Amniotic stem cell (primary cell): ENCODE measurements at places on chromosomes 16 and 17.

- DNase-seq, result no peak
Observed at GRCh38 chr16:83125999-83126568, 499.3 kb downstream of the CDH13 start.

GRCh38 chr17:40447806-40448205 is 4.6 kb downstream of the IGFBP4 start:
- DNase-seq, result no peak

GRCh38 chr16:74633686-74634085 is 26.8 kb upstream of the GLG1 start:
- no peak for DNase-seq

DNA sequence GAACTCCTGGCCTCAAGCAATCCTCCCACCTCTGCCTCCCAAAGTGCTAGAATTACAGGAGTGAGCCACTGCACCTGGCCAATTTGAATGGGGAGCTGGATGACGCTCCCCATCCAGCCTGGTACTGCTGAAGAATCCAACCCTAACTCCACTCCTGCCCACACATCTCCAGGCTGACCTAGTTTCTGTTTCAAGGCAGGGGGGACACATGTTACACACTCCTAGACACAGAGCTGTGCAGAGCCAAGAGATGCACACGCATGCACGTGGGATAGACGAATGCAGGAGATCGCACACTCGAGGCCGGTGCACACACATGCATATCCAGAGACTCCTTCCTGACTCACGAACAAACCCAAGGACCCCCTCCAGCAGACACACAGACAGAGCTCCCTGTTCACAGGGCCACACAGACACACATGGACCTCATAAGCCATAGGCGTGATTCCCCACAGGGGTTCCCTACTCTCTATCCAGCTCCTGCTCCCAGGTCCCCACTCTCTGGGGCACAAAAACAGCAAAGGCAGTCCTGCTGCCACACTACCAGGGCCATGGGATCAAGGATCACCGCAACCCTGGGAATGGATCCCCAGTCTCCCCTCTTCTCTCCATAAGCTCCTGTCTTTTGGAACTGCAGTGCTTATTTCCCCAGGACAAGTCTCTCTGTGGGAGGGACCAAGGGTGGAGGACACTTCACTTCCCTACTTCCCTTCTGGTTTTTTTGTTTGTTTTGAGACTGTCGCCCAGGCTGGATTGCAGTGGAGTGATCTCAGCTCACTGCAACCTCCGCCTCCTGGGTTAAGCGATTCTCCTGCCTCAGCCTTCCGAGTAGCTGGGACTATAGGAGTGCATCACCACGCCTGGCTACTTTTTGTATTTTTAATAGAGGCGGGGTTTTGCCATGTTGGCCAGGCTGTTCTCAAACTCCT is 14.4 kb downstream of the EPOP start:
- DNase-seq, result no peak

GRCh38 chr16:35305476-35305875 is 1846.1 kb downstream of the TP53TG3F start:
- DNase-seq, result no peak

DNA sequence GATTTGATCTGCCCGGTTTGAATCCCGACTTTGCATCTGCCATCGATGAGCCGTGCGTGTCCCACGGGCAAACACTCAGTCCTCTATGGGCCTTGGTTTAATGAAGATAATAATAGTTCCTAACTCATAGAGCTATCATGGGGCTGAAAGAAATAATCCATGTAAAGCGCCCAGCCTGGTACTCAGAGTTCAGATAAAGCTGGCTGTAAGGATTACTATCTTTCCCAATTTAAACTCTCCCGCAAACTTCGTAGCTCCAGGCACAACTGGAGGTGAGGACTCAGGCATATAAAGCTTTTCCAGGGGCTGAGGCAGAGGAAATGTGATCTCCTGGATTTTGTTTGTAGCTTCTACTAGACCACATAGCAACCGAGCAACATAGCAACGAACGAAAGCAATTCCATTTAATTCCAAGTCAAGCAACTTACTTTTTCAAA is 16.3 kb downstream of the ALOX15 start:
- no peak for DNase-seq

DNA sequence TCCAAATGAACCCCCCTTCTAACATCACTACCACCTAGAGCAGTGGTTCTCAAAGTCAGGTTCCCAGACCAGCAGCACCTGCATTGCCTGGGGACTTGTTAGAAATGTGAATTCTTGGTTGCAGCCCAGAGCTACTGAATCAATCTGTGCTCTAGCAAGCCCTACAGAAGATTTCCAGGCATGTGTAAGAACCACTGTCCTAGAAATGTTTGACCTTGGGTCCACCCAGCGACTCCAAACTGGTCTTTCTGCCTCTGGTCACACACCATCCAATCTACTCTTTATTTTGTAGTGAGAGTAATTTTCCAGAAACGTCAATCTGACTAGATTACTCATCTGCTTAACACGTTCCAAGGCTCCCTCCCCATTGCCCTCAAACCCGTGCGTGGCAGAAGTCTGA is 169.9 kb downstream of the HAPSTR1 start:
- no peak for DNase-seq

- no peak for DNase-seq
Observed at GRCh38 chr16:17561056-17561455, 90.3 kb upstream of the XYLT1 start.

GRCh38 chr16:89156740-89157645 is 14.6 kb upstream of the CDH15 start:
- DNase-seq, result no peak

- no peak for DNase-seq
Observed at GRCh38 chr16:54289945-54290832, 3.6 kb upstream of the IRX3 start.

DNA sequence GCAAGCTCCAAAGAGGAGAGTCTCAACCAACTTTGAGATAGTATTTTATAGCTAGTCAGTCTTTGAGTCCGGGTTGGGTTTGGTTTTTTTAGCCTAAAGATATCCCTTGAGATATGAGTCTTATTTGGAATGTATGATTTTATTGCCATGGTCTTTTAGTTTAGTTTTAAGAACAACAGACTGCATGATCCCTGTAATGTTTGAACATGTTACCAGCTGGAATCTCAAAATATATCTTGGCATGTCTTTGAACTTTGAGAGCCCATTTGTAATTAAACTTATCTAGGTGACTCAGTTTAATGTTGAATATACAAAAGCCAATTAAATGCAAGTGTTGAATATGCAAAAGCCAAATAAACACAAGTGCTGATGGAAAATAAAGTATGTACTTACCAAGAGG is 100.6 kb downstream of the TANGO6 start:
- DNase-seq, result no peak

DNA sequence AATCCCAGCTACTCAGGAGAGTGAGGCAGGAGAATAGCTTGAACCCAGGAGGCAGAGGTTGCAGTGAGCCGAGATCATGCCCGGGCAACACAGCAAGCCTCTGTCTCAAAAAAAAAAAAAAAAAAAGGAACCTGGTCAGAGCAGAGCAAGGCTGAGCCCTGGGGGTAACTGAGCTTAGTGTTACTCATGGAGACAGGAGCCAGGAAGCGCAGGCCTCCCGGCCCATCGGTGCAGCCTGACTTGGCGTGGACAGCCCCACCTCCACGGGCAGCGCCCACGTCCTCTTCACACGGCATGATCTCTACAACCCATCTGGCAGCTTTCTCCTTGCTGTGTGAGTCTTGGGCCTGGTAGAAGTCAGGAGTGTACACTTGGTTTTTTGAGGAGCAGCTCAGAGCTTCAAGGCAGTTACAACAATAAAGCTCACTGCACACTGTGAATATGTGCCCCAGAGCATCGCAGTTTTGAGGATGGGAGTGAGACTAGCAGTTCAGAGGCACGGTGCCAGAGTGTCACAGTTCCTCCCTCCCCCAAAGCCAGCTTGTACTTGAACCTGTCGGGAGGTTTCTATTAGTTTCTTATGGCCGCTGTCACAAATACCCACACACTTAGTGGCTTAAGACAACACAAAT is 129.9 kb downstream of the RAP1GAP2 start:
- no peak for DNase-seq

GRCh38 chr17:33137426-33137825 is 145.8 kb downstream of the SPACA3 start:
- no peak for DNase-seq

DNA sequence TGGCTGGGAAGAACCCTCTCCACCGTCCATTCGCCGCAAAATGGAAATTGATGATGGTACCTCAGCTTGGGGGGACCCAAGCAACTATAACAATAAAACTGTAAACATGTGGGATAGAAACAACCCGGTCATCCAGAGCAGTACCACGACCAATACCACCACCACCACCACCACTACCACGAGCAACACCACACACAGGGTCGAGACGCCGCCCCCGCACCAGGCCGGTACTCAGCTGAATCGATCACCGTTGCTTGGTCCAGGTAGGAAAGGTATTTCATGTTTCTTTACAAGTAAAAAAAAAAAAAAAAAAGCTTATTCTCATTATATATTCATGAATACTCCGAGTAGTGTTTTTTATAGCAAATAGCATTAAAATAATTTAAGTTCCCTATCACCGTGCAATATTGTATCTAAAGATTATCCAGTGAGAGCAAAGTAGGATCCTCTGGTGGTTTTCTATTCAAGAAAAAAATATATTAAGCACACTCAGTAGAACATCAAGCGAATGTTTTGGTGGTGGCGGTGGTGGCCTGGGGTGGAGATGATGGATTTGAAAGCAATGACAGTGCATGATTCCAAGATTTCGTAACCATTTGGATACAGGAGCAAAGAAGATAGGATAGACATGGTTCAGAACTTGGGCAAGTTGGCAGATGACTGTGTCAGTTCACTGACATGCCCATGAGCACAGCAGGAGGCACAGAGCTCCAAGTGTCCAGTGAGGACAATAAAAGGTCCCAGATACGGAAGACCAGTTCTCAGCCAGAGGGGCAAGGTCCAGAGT is 77.2 kb downstream of the TMC6 start:
- no peak for DNase-seq

- no peak for DNase-seq
Observed at GRCh38 chr16:65000654-65001053, 121.2 kb downstream of the CDH11 start.

GRCh38 chr16:57383276-57384247 is 11.3 kb downstream of the CX3CL1 start:
- DNase-seq, result no peak

DNA sequence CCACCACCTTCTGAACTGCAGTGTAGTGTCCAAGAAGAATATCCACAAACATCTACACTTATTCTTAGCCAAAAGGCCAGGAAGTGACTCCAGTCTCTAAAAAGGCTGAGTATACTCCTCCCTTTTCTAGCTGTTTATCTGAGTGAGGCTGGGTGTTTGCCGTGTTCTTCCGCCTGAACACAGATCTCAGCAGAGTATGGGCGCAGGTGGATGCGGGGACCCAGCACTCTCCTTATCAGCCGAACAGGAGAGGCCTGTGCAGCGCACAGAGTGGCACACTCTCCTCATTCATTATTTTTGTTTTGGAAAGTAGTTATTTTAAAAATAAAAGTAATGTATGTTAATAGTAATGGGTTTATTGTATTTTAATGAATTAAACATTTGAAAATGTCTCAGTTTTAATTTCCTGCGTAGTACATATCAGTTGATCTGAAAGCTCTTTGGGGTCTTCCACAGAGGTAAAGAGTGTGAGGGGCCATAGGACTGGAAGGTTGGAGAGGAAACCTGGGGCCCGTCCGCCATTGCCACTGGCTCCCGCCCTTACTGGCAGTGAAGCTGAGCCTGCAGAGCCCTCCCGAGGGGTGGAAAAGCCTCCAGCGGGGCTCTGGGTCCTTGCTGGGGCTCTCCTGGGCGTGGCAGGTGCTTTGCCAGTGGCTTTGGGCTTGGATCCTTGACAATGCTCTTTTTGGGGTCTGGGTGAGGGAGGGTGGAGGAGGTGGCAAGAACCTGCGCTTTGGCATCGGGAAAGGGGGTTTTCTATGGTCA is 53.8 kb downstream of the PDPK1 start:
- no peak for DNase-seq

DNA sequence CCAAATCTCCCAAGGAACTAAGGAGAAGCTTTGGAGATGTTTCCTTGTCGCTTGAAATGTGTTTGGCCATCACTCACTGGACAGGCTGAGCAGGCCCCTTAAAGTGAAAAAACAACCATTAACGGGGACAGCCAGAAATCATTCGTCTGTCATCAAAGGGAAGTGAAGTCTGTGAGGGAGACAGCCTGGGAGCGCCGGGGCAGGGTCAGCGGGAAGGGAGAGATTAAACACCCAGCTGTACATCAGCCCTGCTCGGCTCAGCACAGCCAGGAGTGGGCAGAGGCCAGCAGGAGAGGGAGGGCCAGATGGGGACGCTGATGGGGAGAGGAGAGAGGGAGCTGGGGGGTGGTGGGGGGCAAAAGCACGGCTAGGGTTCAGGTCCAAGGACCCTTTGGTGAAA is 105.1 kb downstream of the SDK2 start:
- no peak for DNase-seq

GRCh38 chr17:78670850-78671725 is 93.9 kb upstream of the DNAH17 start:
- no peak for DNase-seq

DNA sequence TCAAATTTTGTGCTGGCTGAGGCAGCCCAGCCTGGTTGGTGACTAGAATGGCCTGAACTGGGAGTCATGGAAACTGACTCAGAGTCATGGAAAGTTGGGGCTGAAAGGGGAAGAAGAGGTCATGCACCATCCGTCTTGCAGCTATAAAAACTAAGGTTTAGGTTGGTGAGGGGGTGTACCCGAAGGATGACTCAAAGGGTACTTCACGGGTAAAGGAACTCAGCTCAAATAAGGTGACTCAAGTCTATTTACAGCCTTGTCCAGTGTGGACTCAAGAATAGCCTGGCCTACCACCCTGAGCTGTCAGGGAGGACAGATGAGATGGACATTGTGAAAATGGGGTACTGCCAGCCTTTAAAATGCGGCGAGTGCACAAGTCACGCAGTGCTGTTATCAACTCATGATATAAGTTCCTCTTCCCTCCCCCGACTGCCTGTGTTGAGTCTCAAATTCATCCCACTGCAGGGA is 18.6 kb downstream of the CD300LB start:
- no peak for DNase-seq

DNA sequence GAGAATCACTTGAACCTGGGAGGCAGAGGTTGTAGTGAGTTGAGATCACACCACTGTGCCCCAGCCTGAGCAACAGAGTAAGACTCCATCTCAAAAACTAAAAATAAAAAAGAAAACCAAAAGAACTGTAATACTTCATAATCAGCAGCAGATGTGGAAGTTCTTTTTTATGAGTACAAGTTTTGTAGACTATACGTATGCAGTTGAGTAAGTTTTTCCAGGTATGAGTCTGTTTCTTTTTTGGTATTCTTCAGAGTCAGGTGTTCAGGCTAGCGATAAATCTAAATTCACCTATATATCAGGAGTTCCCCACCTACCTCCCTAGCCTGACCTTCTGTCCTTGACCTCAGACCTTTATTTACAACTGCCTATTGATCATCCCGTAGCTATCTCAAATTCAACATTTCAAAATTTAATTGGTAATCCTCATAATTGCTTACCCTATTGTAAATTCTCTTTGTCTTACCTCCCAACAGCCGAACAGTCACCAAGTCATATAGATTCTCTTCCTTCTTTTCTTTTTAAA is 10.7 kb downstream of the DCTN5 start:
- no peak for DNase-seq

GRCh38 chr17:1658100-1658499 is 8.4 kb upstream of the RILP start:
- DNase-seq, result no peak

- no peak for DNase-seq
Observed at GRCh38 chr17:38893113-38893512, 23.3 kb downstream of the LASP1 start.
